ENCODE measurements at places on chromosomes 2 and 18. TPM values are rescaled to one million over a fixed set of nuclear protein-coding genes. Genes with fewer than 3 reads are reported as not detected.

- no peak overlapping the region for H3K27ac ChIP-seq
- H3K4me1 ChIP-seq: peaks cover 9% of the 10 kb centered on the region
- no peak for DNase-seq
- peaks cover 21% of the 10 kb centered on the region for H3K27me3 ChIP-seq
These were observed 106.9 kb upstream of the CD302 start for GRCh38 chr2:159904959-159905305.

DNA sequence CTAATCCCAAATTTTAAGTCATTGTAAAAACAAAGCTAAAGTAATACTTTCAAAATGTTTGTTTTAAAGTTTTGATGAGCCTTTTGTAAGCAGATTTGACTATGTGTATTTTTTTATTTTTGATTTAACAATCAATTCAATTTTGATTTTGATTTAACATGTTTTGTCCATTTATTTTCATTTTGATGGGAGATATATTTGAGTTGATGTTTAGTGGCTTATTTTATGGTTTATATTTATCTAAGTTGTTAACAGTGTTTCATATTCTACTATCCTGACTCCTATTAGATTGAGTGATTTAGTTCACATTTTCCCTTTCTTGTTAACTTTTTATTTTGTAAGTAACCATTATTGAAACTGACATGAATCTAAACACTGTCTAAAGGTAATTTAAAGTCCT lies 44.7 kb downstream of the TMEM18 start:
- H3K4me1 ChIP-seq: peaks cover 10% of the 10 kb centered on the region
- no peaks in the 10 kb centered on the region for H3K36me3 ChIP-seq
- H3K27ac ChIP-seq: no peak overlapping the region

GRCh38 chr2:127762846-127763245 lies 48.1 kb downstream of the WDR33 start:
- peaks cover 47% of the 10 kb centered on the region for H3K36me3 ChIP-seq
- no peak for DNase-seq
- no peak overlapping the region for H3K27ac ChIP-seq
- no peak overlapping the region for H3K4me3 ChIP-seq
- no peaks in the 10 kb centered on the region for H3K4me1 ChIP-seq
- no peaks in the 10 kb centered on the region for H3K27me3 ChIP-seq

DNA sequence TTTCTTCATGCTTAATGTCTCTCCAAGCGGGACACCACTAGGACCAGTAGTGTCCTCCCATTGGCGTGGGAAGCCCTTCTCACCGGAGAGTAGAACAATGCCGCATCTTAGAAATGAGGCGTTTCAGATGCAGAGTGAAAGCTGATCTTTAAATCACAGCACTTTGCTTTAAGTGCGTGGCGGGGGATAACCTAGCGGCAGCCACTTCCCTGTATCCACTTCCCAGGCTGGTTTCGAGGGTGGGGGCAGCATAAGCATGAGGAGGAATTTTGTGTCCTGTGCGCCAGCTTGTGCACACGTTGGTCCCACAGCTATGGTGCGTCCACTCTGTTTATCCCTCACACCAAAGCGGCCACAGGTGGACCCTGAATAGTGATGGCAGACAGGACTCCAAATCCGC lies 63.1 kb downstream of the MBP start:
- peak overlapping the region; percentile 70 for H3K27ac ChIP-seq
- DNase-seq: no peak
- no peaks in the 10 kb centered on the region for H3K27me3 ChIP-seq
- H3K36me3 ChIP-seq: no peaks in the 10 kb centered on the region
- no peak overlapping the region for H3K4me3 ChIP-seq

GRCh38 chr2:160278879-160279177 lies 78.8 kb upstream of the ITGB6 start:
- peaks cover 26% of the 10 kb centered on the region for H3K36me3 ChIP-seq
- peaks cover 15% of the 10 kb centered on the region for H3K4me1 ChIP-seq
- no peak for DNase-seq

- no peaks in the 10 kb centered on the region for H3K4me1 ChIP-seq
- no peaks in the 10 kb centered on the region for H3K27me3 ChIP-seq
- DNase-seq: no peak
- no peak overlapping the region for H3K4me3 ChIP-seq
- no peak overlapping the region for H3K27ac ChIP-seq
These were observed 12.5 kb downstream of the MSTN start for GRCh38 chr2:190050001-190050400.

GRCh38 chr2:164840930-164841718 lies 499 bp downstream of the COBLL1 start:
- no peaks in the 10 kb centered on the region for H3K4me1 ChIP-seq
- peak overlapping the region; percentile 92 for H3K27ac ChIP-seq
- peak; percentile 85 for DNase-seq
- H3K27me3 ChIP-seq: no peaks in the 10 kb centered on the region
- H3K4me3 ChIP-seq: peak overlapping the region; percentile 79
- no peaks in the 10 kb centered on the region for H3K36me3 ChIP-seq

GRCh38 chr18:73666772-73667171 lies 480.9 kb downstream of the FBXO15 start:
- DNase-seq: no peak
- no peak overlapping the region for H3K27ac ChIP-seq
- no peak overlapping the region for H3K4me3 ChIP-seq
- H3K36me3 ChIP-seq: no peaks in the 10 kb centered on the region

GRCh38 chr2:237059155-237059875 lies 26.4 kb upstream of the COPS8 start:
- no peak overlapping the region for H3K4me3 ChIP-seq
- no peak for DNase-seq
- no peaks in the 10 kb centered on the region for H3K4me1 ChIP-seq
- no peaks in the 10 kb centered on the region for H3K27me3 ChIP-seq
- H3K27ac ChIP-seq: no peak overlapping the region

DNA sequence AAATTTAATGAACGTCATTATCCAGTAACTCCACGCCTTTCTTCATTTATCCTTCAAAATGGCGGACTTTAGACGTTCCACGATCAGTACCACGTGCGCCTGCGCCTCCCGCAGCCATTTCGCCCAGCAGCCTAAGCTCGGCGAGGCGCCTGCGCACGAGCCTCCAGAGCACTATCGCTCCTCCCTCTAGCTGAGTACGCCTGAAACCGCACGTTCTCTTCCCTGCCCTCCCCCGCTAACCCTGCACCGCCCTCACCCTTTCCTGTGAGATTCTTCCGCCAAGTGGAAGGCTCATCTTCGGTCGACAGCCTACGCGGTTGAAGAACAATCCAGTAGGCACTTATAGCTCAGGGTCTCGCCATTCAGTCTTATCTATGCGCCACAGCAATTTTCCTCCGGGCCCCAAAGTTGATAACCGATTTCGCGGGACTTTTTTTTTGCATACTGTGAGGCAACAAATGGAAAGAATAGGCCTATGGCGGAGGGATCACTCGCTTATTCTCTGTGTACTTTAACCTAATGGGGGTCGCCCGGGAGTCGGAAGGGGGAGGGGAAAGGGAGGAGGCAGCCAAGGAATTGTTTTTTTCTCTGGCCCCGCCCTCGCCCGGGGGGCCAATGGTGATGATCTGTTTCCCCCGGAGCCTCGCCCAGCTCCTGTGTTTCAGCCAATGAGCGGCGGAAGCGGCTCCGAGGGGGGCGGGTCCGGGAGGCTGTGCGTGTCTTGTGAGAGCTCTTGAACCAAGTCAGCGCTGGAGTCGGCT lies at the start of gene KDM3A:
KDM3A (plus strand) TSS at position 741 of the 761 bp plus-strand sequence. CDS start 677 bp downstream, outside the sequence.
- H3K4me1 ChIP-seq: peaks cover 2% of the 10 kb centered on the region
- no peaks in the 10 kb centered on the region for H3K36me3 ChIP-seq
- peak within 1 kb of the TSS; percentile 95 for H3K27ac ChIP-seq

- no peak overlapping the region for H3K4me3 ChIP-seq
- no peak overlapping the region for H3K27ac ChIP-seq
- H3K27me3 ChIP-seq: no peaks in the 10 kb centered on the region
- DNase-seq: no peak
- no peaks in the 10 kb centered on the region for H3K4me1 ChIP-seq
- no peaks in the 10 kb centered on the region for H3K36me3 ChIP-seq
These were observed 64.5 kb downstream of the ATP9B start for GRCh38 chr18:79133724-79134123.

- DNase-seq: no peak
- H3K36me3 ChIP-seq: no peaks in the 10 kb centered on the region
- H3K27ac ChIP-seq: no peak overlapping the region
- H3K4me3 ChIP-seq: no peak overlapping the region
- no peaks in the 10 kb centered on the region for H3K4me1 ChIP-seq
These were observed 895.2 kb downstream of the TRIB2 start for GRCh38 chr2:13611939-13612338.

DNA sequence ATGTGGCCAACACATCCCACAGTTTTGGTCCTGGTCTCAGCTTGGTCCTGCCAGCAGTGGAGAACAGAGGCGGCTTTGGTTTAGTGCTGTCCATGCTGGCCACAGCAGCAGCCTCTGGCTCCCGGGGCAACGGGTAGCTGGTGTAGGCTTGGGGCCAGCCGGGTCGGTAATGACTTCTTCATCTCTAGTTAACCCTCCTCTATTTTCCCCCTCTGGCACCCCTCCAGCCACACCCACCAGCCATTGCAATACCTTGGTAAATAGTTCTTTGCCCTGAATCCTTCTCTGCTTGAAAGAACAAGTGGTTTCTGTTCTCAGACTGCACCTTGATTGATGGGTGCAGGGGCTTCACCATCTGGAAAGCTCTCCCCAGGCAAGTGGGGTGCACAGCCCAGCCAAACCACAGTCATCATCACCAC lies 31.7 kb upstream of the ZNF396 start:
- no peaks in the 10 kb centered on the region for H3K27me3 ChIP-seq
- H3K4me1 ChIP-seq: no peaks in the 10 kb centered on the region
- H3K36me3 ChIP-seq: no peaks in the 10 kb centered on the region
- no peak for DNase-seq
- H3K4me3 ChIP-seq: no peak overlapping the region
- H3K27ac ChIP-seq: no peak overlapping the region

DNA sequence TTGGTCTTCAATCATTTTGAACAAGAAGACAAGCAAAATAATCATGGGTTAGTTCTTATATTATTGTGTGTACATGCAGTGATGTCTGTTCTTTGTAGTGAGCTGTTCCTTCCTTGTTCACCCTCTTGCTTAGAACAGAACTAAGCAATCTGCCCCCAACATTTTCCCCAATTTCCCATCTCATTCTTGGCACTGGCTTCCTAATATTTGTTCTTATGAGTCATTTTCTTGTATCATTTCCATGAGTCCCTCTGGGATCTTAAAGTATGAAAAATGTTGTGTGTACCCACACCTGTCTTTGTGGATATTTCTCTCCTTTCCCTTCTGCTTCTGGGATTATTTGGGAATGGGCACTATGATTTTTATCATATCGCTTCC lies 3.5 kb upstream of the IL1B start:
- H3K4me3 ChIP-seq: no peak overlapping the region
- DNase-seq: no peak
- no peaks in the 10 kb centered on the region for H3K27me3 ChIP-seq
- H3K27ac ChIP-seq: no peak overlapping the region
- H3K36me3 ChIP-seq: no peaks in the 10 kb centered on the region

GRCh38 chr18:61681065-61681464 lies 211.7 kb downstream of the RNF152 start:
- no peaks in the 10 kb centered on the region for H3K36me3 ChIP-seq
- H3K27ac ChIP-seq: no peak overlapping the region
- DNase-seq: no peak
- no peaks in the 10 kb centered on the region for H3K27me3 ChIP-seq

DNA sequence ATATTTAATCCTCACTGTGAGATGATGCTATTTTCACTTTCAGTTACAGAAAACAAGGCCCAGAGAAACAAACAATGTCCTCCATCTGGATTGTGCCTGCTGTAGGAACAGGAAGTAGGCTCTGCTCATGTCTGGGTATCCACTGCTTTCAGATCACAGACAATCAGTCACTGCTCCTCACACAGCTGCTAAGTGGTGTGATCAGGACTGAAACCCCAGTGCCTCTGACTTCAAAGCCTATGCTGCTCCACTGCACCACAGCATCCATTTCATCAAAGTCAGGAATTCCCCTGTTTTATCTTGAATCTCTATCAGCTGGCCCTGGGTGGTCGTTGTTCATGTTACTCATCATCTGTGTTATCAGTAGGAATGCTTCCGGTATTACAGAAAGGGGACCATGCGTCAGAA lies 303.8 kb upstream of the TRIB2 start:
- H3K36me3 ChIP-seq: no peaks in the 10 kb centered on the region
- H3K27me3 ChIP-seq: no peaks in the 10 kb centered on the region
- no peak overlapping the region for H3K4me3 ChIP-seq
- H3K27ac ChIP-seq: no peak overlapping the region
- H3K4me1 ChIP-seq: no peaks in the 10 kb centered on the region

DNA sequence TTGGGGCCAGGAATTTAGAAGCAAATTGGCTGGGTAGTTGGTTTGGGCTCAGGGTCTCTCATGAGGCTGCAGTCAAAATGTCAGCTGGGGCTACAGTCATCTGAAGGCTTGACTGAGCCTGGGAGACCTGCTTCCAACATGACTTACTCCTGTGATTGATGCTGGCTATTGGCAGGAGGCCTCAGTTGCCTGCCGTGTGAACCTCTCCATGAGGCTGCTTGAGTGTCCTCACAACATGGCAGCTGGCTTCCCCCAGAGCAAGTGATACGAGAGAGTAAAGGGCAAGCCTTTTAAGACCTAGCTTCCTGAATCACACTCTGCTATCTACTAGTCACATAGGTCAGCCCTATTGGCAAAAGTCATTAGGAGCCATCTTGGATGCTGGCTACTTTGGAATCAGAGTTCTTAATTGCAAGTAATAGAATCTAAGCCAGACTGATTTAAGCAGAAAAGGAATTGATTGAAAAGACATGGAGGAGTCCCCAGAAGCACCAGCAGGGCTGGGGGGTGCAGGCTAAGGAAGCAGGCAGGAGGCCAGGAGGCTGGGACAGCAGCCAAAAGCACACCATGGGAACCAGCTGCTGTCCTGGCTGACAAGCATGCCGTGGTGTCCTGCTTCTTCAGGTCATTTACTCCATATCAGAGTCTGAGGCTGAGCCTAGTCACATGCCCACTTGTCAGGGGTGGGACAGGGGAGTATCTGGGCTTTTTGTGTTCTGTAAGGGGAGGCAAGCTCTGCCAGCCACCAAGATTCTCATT lies 7.8 kb upstream of the GIGYF2 start:
- no peak for DNase-seq
- no peaks in the 10 kb centered on the region for H3K27me3 ChIP-seq
- no peak overlapping the region for H3K27ac ChIP-seq
- H3K4me1 ChIP-seq: peaks cover 6% of the 10 kb centered on the region

SGPP2 gene
- 0.49 TPM for total RNA-seq

EFR3B gene
- total RNA-seq: 1.8 TPM
